ENCODE measurements at places on chromosomes 7 and 10. TPM values are rescaled to one million over a fixed set of nuclear protein-coding genes. Genes with fewer than 3 reads are reported as not detected.

GRCh38 chr10:79380125-79380945 lies 33.1 kb downstream of the PPIF start:
- DNase-seq = peak; percentile 52

DNA sequence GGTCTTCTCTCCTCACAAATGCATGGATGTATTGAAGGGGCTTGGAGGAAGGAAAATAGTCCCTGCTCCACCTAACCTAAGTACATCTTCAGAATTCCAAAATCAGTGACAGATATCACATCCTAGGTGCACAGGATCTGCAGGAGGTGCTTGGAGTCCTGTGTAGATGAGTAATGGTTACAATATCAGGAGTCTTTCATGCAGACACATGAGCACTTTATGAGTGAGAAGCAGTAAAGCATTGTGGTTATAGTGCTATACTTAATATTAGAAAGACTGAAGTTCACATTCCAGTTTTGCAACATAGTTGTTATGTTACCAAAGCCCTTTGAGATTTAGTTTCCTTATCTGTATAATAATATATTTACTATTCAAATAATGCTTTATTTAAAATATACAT lies 516.7 kb downstream of the NEBL start:
- no peak for DNase-seq

PRSS1 gene
- not detected for total RNA-seq

DNA sequence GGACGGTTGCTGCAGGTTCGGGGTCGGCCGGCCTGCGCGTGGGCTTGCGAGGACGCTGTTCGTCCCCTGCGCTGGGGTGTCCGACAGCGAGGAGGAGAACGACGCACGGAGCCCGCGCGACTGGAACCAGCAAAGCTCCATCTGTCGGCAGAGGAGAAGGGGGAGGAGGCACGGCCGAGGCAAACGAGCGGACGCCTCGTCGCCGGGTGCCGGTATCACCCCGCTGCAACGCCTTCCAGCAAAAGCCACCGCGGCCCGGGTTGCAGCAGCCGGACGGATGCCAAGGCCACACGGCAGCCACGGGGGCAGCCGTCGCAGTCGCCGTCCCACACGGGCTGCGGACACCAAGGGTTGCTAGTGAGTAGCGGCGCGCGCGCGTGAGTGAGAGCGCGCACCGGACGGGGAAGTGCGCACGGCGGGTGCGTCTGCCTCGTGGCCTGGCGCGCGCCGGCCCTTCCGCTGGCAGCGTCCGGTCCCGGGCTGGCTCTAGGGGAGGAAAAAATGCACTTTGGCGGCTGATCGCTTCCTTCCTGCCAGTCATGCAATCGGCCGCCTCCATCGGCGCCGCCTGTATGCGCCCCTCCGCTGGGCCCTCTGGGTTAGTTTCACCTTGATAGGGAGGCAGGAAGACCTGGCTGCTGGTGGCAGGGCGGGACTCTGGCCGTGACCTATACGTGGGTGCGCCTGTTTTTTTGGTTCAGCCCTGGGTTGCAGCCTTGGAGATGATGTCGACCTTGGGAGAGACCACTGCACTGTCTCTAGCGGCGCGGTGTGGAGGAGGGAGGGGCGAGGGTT lies 434 bp downstream of the STAMBPL1 start:
- peak; percentile 77 for DNase-seq

TMEM229A gene
- not detected for total RNA-seq

GRCh38 chr7:108580298-108580697 lies 10.6 kb downstream of the DNAJB9 start:
- DNase-seq = no peak

GRCh38 chr10:79929409-79929904 lies 19.4 kb downstream of the SFTPD start:
- peak; percentile 48 for DNase-seq

LBX1 gene
- total RNA-seq = not detected

GRCh38 chr7:21367081-21367480 lies 60.8 kb upstream of the SP4 start:
- DNase-seq = no peak

DNA sequence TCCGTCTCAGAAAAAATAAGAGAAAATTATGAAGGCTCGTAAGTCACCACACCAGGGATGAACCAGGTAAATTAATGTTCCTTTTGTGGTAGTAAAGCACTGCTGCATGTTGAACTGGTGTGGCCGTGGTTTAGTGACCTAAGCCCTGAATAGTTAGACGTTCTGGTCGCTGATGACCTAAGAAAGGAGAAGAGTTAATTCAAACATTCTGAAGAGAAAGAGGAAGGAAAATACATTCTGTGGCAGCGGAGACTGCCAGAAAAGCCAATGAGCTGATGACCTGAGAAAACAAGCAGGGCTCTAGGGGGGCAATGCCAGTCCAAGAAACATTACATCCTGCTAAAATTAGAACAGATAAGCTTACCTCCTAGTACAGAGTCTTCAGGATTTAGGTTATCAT lies 17.5 kb downstream of the DNAJC9 start:
- DNase-seq = no peak

- no peak for DNase-seq
Observed at GRCh38 chr10:103861505-103861904, 6.1 kb upstream of the SH3PXD2A start.

MINDY4 gene
- 0.85 TPM for total RNA-seq

DNA sequence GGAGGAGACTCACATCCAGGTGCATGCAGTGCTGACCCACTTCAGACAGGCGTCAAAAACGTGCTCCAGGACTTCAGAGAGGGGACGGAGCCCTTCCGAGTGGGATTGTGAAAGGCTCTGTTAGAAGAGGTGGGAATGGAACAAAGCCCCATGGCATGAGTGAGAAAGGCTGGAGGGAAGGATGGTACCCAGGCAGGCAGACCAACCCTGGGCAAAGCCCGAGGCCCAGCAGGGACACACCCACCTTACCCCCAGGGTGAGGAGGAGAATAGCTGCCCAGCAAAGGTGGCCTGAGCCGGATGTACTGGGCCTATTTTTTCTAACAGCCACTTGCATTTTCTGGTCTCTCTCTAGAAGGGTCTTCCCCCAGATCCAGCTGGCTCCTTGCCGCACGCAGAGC lies 14.8 kb downstream of the CHAT start:
- no peak for DNase-seq

GRCh38 chr7:102823390-102824119 lies 74.8 kb downstream of the FAM185A start:
- no peak for DNase-seq

SPDYE1 gene
- total RNA-seq = not detected

GRCh38 chr7:66720561-66720960 lies 20.0 kb upstream of the RABGEF1 start:
- DNase-seq = no peak
